ENCODE measurements at places on chromosomes 3 and 15.

DNA sequence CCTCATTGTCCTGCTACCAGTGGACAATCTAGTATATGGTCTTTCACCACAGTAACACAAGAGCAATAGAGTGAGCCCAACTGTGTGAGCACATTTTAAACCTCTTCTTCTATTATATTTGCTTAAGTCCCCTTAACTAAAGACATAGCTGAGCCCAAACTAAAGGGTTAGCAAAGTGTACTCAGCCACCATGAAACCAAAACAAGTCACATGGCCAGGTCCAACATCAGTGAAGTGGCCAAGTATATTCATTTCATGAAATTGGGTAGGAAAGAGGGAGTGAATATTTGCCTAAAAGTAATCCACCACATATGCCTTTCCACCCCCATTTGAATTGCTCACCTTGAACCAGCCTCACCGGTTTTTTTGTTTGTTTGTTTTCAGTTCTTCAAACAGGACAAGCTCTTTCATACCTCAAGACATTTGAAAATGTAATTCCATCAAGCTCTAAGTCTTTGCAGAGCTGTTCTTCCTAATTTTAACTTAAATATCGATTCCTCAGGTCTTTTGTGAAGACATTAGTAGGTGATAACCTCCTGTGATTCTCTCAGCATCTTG is 327.0 kb upstream of the SEMA6D start:
- DNase-seq = no peak

- DNase-seq = no peak
Measured at GRCh38 chr3:180311242-180311641, 274.5 kb upstream of the PEX5L start.

GRCh38 chr3:160755776-160756304 is at the start of gene PPM1L:
Gene PPM1L (plus strand): TSS chr3:160756231.
- peak; percentile 62 for DNase-seq

- no peak for DNase-seq
Measured at GRCh38 chr3:56196700-56197099, 271.6 kb downstream of the ERC2 start.

GRCh38 chr3:103127737-103128136 is 692.9 kb downstream of the ZPLD1 start:
- no peak for DNase-seq

GRCh38 chr3:31053299-31053698 is 158.8 kb upstream of the GADL1 start:
- DNase-seq = no peak

DNA sequence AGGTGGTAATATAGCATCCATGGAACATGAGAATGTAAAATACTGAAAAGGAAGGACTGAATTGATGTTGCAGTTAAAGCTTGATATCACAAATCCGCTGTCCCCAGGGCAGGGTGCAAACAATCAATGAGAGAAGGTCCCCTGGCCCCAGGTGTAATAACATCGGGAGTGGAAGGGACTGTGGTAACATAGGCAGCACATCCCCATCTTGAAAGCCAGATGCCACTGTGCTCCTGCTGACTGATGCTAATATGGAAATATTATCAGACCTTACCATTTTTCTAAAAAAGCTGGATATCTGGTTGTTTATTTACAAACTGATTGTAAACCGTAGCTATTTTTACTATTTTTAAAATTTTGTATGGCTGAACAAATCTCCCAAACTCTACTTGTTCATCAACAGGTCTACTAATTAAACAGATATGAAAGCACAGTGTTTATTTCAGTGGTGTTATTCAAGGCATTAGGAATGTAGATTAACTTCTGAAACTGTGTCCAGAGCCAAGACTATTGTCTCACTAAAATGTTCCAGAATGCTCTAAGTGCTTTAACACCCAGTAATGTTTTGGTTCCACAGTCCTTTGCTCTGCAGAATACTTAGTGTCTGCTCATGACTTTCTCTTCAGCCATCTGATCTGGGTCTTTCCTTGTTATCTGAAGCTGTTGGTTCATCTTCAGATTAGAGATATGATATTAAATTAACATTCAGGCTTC is 386.0 kb upstream of the RARB start:
- no peak for DNase-seq

- DNase-seq = no peak
Measured at GRCh38 chr3:2372306-2372705, 273.6 kb downstream of the CNTN4 start.

DNA sequence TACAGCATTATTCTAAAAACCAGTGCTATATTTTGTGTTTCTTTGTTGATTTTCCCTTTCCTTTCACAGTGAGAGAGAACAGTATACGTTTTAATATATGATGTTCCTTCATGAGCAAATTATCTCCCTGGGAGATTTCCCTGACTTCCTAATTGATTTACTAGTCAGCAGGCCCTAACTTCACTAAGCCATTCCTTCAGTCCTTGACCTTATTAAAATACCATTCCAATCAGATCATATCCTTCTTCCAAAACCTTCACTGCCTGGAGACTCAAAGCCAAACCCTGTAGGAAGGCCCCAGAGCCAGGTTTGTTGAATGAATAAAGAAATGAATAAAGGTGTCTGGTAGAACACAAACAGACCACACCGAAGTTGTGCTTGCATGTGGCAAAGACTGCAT is 43.8 kb upstream of the ARHGEF3 start:
- DNase-seq = no peak

- no peak for DNase-seq
Measured at GRCh38 chr15:73190189-73190601, 137.9 kb downstream of the NEO1 start.

DNA sequence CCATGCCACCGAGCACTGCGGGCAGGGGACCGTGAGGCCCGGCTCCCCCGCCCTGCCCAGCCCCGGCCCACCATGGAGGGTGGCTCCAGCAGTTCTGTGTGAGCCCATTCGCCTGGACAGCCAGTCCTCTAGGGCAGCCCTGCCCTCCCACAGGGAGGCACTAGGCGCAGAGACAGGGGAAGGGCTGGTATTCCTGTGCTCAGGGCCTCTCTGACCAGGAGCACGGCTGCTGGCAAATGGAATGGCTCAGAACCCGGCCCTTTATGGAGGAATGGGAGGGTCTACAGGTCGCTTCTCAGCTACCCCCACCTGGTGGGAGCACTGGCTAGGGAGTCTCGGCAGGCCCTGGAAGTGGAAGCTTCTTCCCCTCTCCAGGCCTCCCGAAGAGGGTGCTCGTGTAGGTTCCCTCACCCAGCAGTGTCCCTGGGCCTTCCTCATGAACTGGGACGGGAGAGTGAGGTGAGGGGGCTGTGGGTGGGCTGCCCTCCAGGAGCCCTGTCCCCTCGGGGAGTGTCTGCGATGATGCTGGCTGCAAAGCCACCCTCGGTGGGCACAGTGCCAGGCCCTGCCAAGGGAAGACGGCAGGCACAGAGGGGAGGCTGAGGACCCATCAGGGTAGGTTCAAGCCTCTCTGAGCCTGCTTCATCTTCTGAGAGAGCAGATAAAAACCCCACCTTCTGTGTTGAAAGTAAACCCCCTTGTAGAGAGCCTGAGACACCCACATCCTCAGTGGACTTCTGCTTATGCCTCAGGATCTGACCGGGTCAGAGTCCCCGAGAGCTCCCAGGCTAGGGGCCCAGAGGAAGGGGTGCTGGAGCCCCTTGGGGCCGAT is 1.5 kb downstream of the MELTF start:
- DNase-seq = no peak
